Adipocyte (in vitro differentiated cells): ENCODE measurements at places on chromosomes 12 and 14.

- peak; percentile 13 for DNase-seq
Measured at GRCh38 chr14:50447461-50447860, 50.8 kb upstream of the CDKL1 start.

DNA sequence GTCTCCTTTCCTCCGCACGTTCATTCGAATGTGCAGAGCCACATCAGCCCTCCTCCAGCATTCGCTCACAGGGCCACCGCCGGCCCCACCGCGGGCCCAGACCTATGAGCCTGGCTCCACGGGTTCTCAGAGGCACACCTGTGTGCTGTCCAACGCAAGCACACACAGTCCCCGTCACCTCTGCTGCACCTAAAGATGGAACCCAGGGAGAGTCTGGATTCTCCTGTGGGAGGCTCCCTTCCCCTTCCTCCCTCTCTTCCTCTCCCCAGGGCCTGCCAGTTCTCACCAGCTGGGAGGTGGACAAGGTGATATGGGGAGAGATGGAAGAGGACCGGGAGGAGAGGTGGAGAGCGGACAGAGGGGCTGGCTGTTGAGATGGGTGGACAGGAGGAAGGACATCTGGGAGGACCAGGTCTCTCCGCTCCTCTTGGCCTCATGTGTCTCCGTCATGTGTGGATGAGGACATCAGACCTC is 4.9 kb upstream of the AQP6 start:
- no peak for DNase-seq

GRCh38 chr12:11673666-11674461 is 24.4 kb downstream of the ETV6 start:
- DNase-seq = no peak

GRCh38 chr12:123070267-123071081 is 80.4 kb downstream of the PITPNM2 start:
- DNase-seq = no peak
